ENCODE measurements at places on chromosomes 4 and X. TPM values are rescaled to one million over a fixed set of nuclear protein-coding genes. Genes with fewer than 3 reads are reported as not detected.

The ATP1B4 gene
- not detected for total RNA-seq

- no peak overlapping the region for H3K4me3 ChIP-seq
- H3K27ac ChIP-seq = no peak overlapping the region
- no peaks in the 10 kb centered on the region for H3K27me3 ChIP-seq
- H3K4me1 ChIP-seq = peaks cover 3% of the 10 kb centered on the region
- H3K36me3 ChIP-seq = no peaks in the 10 kb centered on the region
These were observed 58.3 kb downstream of the MID1IP1 start for GRCh38 chrX:38859602-38860001.

GRCh38 chr4:88526221-88526815 is 2.7 kb upstream of the PYURF start:
- H3K27me3 ChIP-seq = no peaks in the 10 kb centered on the region
- H3K4me1 ChIP-seq = peaks cover 43% of the 10 kb centered on the region
- H3K27ac ChIP-seq = peak overlapping the region; percentile 40
- no peak for DNase-seq

DNA sequence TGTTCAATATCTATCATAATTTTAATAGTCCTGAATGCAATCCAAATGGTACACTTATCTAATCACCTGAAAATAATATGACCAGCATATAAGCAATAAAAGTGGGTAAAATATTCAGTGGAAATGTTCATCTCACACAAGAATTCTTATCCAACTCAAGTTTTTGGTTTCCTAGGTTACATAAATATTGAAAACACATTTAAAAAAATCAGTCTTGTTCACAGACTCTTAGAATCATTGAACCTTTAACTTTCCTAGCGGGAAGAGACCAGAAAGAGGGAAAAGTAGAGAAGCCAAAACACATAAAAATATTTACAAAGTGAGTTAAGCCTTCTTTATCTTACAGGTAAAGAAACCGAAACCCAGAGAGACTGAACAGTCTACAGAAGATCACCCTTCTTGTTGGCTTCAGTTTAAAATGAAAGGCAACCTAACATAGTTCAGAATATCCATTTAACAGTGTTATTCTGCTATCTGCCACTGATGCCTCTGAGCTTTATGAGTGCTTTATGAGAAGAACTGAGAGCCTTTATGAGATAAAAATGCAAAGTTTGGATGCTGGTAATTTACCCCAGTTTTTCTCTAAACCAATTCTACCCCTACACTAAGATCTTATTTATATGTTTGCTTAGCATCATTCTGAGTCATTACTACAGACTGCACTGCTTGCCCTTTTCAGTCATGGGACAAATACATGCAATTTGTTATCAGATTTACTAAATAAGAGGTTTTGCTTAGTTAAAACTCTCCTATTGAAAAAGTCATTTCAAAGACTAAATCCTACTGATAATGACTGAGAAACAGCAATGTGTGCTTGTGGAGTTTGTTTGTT is 453.3 kb upstream of the INTU start:
- no peaks in the 10 kb centered on the region for H3K4me1 ChIP-seq
- H3K36me3 ChIP-seq = no peaks in the 10 kb centered on the region
- DNase-seq = no peak
- H3K4me3 ChIP-seq = no peak overlapping the region
- no peak overlapping the region for H3K27ac ChIP-seq

The MTTP gene
- total RNA-seq = 0.61 TPM

DNA sequence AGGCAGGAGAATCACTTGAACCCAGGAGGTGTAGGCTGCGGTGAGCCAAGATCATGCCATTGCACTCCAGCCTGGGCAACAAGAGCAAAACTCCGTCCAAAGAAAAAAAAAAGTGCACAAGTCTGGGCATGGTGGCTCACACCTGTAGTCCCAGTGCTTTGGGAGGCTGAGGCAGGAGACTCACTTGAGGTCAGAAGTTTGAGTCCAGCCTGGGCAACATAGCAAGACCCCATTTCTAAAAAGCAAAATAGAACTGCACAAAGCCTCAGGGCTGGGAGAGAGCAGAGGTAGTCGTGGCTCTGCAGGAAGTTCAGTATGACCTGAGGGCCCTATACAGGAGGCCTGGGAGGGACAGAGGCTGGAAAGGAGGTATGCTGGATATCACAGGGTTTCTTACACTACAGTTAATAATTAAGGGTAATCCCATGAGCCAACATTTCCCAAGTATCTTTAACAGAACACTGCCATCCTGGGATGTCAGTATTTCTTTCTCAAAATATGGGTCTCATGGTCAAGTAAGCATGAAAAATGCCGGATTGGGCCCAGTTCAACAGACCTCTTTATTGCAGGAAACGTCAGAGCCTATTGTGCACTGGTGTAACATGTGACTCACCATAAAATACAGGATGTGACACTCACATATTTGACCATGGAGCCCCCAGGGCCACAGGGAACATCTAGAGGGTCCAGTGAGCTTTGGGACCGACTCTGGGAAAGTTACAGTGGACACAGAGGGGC is 37.8 kb downstream of the ACSL1 start:
- no peak overlapping the region for H3K27ac ChIP-seq
- no peak overlapping the region for H3K4me3 ChIP-seq
- H3K4me1 ChIP-seq = peaks cover 10% of the 10 kb centered on the region
- no peaks in the 10 kb centered on the region for H3K27me3 ChIP-seq
- peaks cover 5% of the 10 kb centered on the region for H3K36me3 ChIP-seq
- DNase-seq = no peak

The TLL1 gene
- not detected for total RNA-seq

GRCh38 chr4:88765729-88766128 is 68.1 kb upstream of the NAP1L5 start:
- peaks cover 1% of the 10 kb centered on the region for H3K36me3 ChIP-seq
- no peak for DNase-seq
- H3K27ac ChIP-seq = no peak overlapping the region
- peaks cover 4% of the 10 kb centered on the region for H3K27me3 ChIP-seq
- H3K4me1 ChIP-seq = peaks cover 12% of the 10 kb centered on the region

GRCh38 chr4:159178979-159179969 is 76.4 kb downstream of the RAPGEF2 start:
- no peak overlapping the region for H3K4me3 ChIP-seq
- H3K27ac ChIP-seq = no peak overlapping the region
- H3K36me3 ChIP-seq = peaks cover 4% of the 10 kb centered on the region
- no peaks in the 10 kb centered on the region for H3K27me3 ChIP-seq
- H3K4me1 ChIP-seq = peaks cover 39% of the 10 kb centered on the region

DNA sequence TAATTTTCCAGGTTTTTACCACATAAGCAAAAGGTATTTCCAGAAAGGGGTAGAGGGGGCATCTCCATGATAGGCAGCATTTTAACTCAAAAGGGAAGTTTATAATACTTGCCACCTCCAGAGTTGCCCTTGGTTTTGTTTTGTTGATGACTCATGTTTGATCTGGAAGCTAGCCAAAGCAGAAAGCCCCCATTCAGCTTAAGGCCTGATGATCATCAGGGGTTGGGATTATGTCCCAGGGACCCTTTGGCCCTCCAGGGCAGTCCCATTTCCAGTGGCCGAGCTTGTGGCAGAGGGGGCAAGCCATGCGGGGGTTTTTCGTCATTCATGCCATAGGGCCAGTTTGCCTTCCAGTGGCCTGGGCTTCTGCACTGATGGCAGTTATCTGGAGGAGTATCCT is 143.0 kb upstream of the PLAC1 start:
- H3K4me3 ChIP-seq = no peak overlapping the region
- H3K4me1 ChIP-seq = peaks cover 29% of the 10 kb centered on the region
- DNase-seq = no peak
- H3K27me3 ChIP-seq = no peaks in the 10 kb centered on the region
- no peak overlapping the region for H3K27ac ChIP-seq

DNA sequence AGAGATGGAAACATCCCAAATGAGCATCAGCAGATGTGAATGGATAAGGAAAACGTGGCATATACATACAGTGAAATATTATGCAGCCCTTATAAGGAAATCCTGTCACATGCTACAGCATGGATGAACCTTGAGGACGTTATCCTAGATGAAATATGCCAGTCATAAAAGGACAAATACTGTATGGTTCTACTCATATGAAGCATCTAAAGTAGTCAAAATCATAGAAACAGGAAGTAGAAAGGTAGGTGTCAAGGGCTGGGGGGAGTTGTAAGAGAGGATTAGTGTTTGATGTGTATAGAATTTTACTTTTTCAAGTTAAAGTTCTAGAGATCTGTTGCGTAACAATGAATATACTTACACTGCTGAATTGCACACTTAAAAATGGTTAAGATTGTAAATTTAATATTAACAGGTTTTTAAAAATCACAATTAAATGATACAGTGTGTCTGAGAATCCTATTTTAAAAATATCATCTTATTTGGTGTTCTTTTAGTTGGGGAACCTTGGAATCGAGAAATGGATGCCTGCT is 58.5 kb downstream of the KDM6A start:
- DNase-seq = no peak
- H3K27ac ChIP-seq = no peak overlapping the region
- H3K4me3 ChIP-seq = no peak overlapping the region
- peaks cover 5% of the 10 kb centered on the region for H3K4me1 ChIP-seq
- peaks cover 12% of the 10 kb centered on the region for H3K36me3 ChIP-seq

DNA sequence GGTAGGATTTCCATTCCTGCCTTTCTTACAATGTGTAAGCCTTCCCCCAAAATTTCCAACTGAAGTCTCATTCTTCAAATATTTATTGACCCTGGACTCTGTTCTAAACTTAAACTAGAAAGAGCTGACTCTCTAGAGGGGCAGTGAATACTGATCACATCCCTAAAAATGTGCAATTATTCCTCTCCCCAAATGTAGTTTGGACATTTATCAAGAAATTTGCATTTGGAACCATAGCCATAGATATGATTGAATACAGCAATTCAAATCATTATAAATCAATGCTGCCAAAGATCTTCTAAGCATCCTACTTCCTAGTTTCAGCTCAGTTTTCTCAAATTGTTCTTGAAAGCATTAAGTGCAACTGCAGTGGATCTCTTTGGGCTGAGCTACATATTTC is 525.7 kb downstream of the RAB28 start:
- no peak for DNase-seq
- no peaks in the 10 kb centered on the region for H3K36me3 ChIP-seq

- H3K27me3 ChIP-seq = no peaks in the 10 kb centered on the region
- DNase-seq = no peak
- no peaks in the 10 kb centered on the region for H3K36me3 ChIP-seq
These were observed 57.7 kb downstream of the TBL1X start for GRCh38 chrX:9522378-9523155.

DNA sequence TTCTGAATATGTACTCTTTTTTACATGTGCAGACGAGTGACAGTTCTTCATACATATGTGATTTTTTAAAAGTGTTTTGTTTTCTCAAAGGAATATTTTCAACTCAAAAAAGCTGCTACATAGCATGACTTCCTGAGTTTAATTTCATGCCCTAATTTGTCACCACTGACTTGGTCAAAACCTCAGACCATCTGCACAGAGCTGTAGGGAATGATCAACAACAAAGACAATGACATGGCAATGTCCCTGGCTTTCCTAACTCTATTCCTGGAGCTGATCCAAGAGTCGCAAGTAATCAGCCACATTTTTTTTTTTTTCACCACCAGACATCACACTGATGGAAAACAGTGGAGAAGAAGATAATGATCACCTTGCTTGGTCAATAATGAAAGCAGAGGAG is 97.7 kb downstream of the TMA16 start:
- DNase-seq = no peak
- no peak overlapping the region for H3K4me3 ChIP-seq
- no peak overlapping the region for H3K27ac ChIP-seq
- H3K36me3 ChIP-seq = no peaks in the 10 kb centered on the region

DNA sequence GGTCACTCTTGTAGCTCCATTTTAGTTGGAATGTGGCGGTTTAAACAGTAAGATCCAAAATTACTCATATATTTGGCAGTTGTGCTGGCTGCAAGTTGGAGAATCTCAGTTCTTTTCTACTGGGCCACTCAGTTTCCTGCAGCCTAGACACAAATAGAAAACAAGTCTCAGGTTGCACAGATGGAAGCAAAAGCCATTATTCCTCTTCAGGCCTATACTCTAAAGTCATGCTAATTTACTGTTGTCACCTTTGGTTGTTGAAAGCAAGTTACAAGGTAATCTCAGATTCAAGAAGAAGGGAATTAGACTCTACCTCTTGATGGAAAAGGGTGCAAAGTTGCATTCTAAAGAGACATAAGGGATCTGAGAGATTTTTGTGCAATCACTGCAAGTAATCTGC is 345.4 kb downstream of the ADAM29 start:
- DNase-seq = no peak
- H3K4me1 ChIP-seq = no peaks in the 10 kb centered on the region
- H3K27ac ChIP-seq = no peak overlapping the region
- H3K36me3 ChIP-seq = no peaks in the 10 kb centered on the region
- no peaks in the 10 kb centered on the region for H3K27me3 ChIP-seq

DNA sequence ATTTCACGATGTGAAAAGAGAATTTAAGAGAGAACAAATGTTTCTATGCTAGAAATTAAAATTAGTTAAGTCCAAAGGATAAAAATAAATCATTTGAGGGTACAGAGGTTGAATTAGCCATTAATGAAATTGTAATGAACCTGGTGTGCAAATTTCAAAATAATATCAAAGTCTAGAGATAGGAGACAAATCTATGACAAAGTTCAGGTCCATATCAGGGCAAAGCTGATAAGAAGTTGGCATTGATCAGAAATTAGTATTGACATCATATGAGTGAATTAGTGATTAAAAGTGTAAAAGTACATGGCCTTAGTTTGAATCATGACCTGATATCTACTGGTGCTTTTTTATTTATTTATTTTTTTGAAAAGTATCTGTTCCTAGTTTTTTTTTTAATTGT is 33.8 kb upstream of the UGT2A3 start:
- no peak overlapping the region for H3K4me3 ChIP-seq
- no peak for DNase-seq
- no peaks in the 10 kb centered on the region for H3K36me3 ChIP-seq
- no peak overlapping the region for H3K27ac ChIP-seq

DNA sequence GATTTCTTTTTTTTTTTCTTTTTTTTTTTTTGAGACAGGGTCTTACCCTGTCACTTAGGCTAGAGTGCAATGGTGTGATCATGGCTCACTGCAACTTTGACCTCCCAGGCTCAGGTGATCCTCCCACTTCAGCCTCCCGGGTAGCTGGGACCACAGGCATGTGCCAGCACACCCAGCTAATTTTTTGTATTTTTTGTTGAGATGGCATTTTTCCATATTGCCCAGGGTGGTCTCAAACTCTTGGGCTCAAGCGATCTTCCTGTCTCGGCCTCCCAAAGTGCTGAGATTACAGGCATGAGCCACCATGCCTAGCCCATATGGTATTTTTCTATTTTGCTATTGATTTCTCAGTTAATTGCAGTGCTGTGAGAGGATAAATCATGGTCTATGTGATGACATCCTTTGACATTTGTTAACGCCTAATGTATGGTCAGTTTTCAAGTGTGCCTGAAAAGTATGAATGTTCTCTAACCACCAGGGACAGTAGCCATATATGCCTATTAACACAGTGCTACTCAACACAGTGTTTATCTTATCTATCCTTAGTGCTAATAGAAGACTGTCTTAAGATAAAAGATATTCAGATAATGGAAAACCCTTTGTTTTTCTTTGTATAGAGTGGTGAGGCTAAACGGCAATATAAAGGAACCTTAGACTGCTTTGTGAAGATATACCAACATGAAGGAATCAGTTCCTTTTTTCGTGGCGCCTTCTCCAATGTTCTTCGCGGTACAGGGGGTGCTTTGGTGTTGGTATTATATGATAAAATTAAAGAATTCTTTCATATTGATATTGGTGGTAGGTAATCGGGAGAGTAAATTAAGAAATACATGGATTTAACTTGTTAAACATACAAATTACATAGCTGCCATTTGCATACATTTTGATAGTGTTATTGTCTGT is 9.1 kb upstream of the HSPA4L start:
- H3K36me3 ChIP-seq = no peaks in the 10 kb centered on the region
- no peak overlapping the region for H3K27ac ChIP-seq
- no peak overlapping the region for H3K4me3 ChIP-seq
- no peak for DNase-seq
